ENCODE measurements at places on chromosomes 11 and 22. TPM values are rescaled to one million over a fixed set of nuclear protein-coding genes. Genes with fewer than 3 reads are reported as not detected.

GRCh38 chr11:131955904-131956303 lies 585.5 kb downstream of the NTM start:
- H3K4me1 ChIP-seq, result no peaks in the 10 kb centered on the region
- DNase-seq, result no peak
- no peaks in the 10 kb centered on the region for H3K36me3 ChIP-seq
- H3K27ac ChIP-seq, result no peak overlapping the region
- H3K4me3 ChIP-seq, result no peak overlapping the region
- H3K27me3 ChIP-seq, result no peaks in the 10 kb centered on the region

DNA sequence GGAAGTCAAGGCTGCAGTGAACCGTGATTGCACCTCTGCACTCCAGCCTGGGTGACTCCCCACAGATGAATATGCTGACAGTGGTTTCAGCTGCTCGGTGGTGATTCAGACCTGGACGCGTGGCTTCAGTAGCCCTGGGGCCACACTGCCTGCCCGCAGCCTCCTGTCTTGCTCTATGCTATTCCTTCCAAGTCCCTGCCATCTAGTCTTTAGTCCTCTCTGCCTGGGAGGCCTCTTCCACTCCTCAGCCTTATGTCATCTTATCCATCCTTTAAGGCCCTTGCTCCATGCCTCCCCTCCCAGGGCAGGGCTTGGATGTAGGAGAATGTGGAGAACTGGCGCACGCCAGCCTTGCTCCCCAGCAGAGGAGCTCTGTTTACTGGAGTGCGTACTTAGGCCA lies 23.0 kb downstream of the YDJC start:
- H3K27me3 ChIP-seq, result no peaks in the 10 kb centered on the region
- H3K27ac ChIP-seq, result no peak overlapping the region
- H3K4me1 ChIP-seq, result no peaks in the 10 kb centered on the region
- H3K36me3 ChIP-seq, result no peaks in the 10 kb centered on the region
- DNase-seq, result no peak

DNA sequence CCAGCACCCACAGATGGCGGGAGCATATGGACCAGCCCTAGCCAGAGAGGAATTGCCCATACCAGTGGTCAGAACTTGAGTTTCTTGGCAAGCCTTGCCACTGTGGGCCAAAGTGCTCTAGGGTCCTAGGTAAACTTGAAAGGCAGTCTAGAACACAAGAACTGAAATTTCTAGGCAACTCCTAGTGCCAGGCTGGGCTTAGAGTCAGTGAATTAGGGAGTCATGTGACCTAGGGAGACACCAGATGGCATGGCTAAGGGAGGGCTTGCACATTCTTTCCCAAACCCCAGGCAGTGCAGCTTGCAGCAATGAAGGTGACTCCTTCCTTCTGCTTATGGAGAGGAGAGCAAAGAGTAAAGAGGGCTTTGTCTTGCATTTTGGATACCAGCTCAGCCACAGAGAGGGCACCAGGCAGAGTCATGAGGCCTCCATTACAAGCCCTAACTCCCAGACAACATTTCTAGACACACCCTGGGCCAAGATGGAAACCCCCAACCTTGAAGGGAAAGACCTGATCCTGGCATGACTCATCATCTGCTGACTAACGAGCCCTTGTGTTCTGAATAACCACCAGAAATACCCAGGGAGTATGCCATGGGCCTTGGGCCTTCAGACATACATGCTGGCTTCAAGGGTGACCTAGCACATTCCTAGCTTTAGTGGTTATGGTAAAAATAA lies 19.2 kb upstream of the OR56A3 start:
- no peaks in the 10 kb centered on the region for H3K36me3 ChIP-seq
- no peak overlapping the region for H3K27ac ChIP-seq
- no peaks in the 10 kb centered on the region for H3K4me1 ChIP-seq
- H3K4me3 ChIP-seq, result no peak overlapping the region
- H3K27me3 ChIP-seq, result no peaks in the 10 kb centered on the region

- no peaks in the 10 kb centered on the region for H3K36me3 ChIP-seq
- DNase-seq, result no peak
- H3K4me3 ChIP-seq, result no peak overlapping the region
- no peak overlapping the region for H3K27ac ChIP-seq
- H3K4me1 ChIP-seq, result no peaks in the 10 kb centered on the region
Observed at GRCh38 chr22:49866134-49866533, 12.5 kb downstream of the ZBED4 start.

- H3K4me1 ChIP-seq, result no peaks in the 10 kb centered on the region
- H3K27ac ChIP-seq, result no peak overlapping the region
- H3K36me3 ChIP-seq, result no peaks in the 10 kb centered on the region
- no peak overlapping the region for H3K4me3 ChIP-seq
Observed at GRCh38 chr11:105032495-105032894, 2.4 kb downstream of the CASP1 start.

- no peak for DNase-seq
- no peak overlapping the region for H3K4me3 ChIP-seq
- H3K36me3 ChIP-seq, result no peaks in the 10 kb centered on the region
- no peak overlapping the region for H3K27ac ChIP-seq
Observed at GRCh38 chr22:34236527-34236926, 316.3 kb upstream of the LARGE1 start.

DNA sequence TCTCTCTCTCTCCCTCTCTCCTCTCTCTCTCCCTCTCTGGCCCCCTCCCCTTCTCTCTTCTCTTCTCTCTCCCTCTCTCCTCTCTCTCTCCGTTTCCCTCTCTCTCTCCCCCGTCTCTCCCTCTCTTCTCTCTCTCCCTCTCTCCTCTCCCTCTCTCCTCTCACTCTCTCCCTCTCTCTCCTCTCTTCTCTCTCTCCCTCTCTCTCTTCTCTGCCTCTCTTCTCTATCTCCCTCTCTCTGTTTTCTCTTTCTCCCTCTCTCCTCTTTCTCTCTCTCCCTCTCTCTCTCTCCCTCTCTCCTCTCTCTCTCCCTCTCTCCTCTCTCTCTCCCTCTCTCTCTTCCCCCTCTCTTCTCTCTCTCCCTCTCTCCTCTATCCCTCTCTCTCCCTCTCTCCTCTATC lies 98.3 kb upstream of the FGF3 start:
- peak overlapping the region; percentile 80 for H3K27ac ChIP-seq
- no peak overlapping the region for H3K4me3 ChIP-seq
- no peaks in the 10 kb centered on the region for H3K4me1 ChIP-seq
- no peaks in the 10 kb centered on the region for H3K27me3 ChIP-seq
- DNase-seq, result no peak
- no peaks in the 10 kb centered on the region for H3K36me3 ChIP-seq

DNA sequence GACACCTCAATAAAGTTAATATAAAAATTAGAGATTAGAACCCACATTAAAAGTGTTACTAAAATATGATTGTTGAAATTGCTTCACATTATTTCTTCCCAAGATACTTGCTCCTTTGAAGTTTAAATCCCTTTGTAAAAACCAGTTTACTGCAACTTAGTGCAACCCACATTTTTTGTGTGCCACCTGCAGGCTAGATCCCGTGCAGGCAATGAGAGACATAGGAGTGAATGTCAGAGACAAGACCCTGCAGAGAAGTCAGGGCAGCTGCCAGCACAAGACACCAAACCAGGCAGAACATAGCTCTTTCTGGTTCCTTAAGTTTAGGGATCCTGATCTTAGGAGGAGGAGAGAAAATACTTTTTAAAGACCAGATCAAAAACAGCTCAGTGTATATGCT lies 142.8 kb upstream of the MTNR1B start:
- H3K36me3 ChIP-seq, result no peaks in the 10 kb centered on the region
- H3K27me3 ChIP-seq, result no peaks in the 10 kb centered on the region
- no peak overlapping the region for H3K27ac ChIP-seq
- no peak for DNase-seq
- no peak overlapping the region for H3K4me3 ChIP-seq
- H3K4me1 ChIP-seq, result no peaks in the 10 kb centered on the region

DNA sequence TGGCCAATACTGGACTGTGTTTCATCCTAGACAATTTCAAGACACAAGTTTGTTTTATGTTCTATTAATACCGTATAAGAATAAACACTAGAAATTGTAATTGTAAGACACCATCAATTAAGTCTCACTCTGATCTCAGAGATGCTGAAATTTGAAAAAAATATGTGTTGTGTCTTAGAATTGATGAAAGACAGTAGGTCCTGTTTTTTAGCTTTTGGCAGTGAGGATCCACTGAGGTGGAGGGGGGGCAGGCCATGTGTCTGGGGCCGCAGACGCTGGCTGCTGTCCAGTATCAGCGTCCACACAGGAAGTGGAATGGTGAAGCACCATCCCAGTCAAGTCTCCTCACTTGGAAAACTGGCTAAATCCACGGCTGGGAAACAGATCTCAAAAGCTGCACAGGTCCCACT lies 22.5 kb upstream of the ALG8 start:
- no peaks in the 10 kb centered on the region for H3K27me3 ChIP-seq
- DNase-seq, result peak; percentile 67
- H3K4me3 ChIP-seq, result no peak overlapping the region
- no peaks in the 10 kb centered on the region for H3K36me3 ChIP-seq

- H3K4me3 ChIP-seq, result peak overlapping the region; percentile 77
- peak; percentile 52 for DNase-seq
- peak overlapping the region; percentile 97 for H3K27ac ChIP-seq
- H3K27me3 ChIP-seq, result no peaks in the 10 kb centered on the region
Observed at GRCh38 chr11:64924910-64925284, 408 bp downstream of the PPP2R5B start.

GRCh38 chr11:22432291-22433093 lies 94.3 kb downstream of the SLC17A6 start:
- no peaks in the 10 kb centered on the region for H3K27me3 ChIP-seq
- no peak overlapping the region for H3K27ac ChIP-seq
- peak overlapping the region; percentile 9 for H3K4me3 ChIP-seq

- H3K36me3 ChIP-seq, result no peaks in the 10 kb centered on the region
- H3K27ac ChIP-seq, result peak overlapping the region; percentile 2
- H3K4me3 ChIP-seq, result no peak overlapping the region
- no peak for DNase-seq
- H3K27me3 ChIP-seq, result no peaks in the 10 kb centered on the region
Observed at GRCh38 chr11:6746086-6746618, 25.6 kb downstream of the OR2AG2 start.

- no peak overlapping the region for H3K27ac ChIP-seq
- DNase-seq, result no peak
- no peaks in the 10 kb centered on the region for H3K4me1 ChIP-seq
- no peaks in the 10 kb centered on the region for H3K36me3 ChIP-seq
Observed at GRCh38 chr11:217704-218103, 10.2 kb downstream of the RIC8A start.

DNA sequence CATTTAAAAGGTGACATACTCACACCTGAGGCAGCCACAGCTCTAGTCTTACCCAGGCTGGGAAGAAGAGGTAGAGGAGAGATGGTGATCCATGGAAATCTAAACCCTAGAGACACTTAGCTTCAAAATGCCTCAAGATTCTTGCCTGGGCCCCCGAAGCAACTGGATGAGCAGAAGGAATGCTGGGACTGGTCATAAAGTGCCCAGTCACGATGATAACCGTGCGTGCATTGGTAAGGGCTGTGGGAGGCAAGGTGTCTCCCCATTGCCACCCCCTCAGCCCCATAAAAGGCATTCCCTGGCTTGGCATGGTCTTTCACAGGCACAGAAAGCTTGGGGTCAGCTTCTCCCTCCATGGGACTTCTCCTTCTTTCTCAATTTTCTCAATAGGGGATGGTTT lies 144.5 kb downstream of the DSCAML1 start:
- H3K27me3 ChIP-seq, result no peaks in the 10 kb centered on the region
- no peaks in the 10 kb centered on the region for H3K4me1 ChIP-seq
- no peaks in the 10 kb centered on the region for H3K36me3 ChIP-seq
- H3K4me3 ChIP-seq, result no peak overlapping the region

DNA sequence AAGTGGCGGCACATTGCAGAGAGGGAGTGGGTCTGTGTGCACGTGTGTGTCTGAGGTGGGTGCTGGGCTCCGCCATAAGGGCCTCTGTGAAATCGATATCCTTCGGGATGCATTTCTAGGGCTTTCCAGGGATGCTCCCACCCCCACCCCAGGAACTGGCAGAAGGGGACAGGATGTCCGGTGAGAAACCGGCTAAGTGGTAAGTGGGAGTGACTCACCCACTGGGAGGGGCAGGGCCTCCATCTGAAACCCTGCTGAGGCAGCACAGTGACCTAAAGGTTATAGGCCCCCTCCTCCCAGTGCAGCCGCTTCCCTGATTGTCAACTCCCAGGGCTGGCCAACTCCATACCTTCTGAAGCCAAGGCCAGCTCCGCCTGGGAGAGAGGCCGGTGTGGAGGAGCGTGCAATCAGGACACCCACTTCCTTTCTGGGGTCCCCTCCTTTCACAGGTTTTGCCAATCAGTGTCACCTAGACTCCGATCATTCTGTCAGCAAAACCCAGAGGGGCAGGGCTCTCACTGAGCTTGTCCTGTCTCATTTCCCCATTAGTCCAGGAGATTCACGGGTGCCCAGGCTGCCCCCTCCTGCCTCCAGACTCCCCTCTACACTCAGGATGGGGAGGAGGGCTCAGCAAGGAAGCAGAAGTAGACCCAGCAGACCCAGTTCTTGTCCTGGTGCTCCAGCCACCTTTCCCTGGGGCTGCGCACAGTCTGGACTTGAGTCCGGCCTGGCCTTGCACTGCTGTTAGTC lies 44.5 kb downstream of the NECTIN1 start:
- no peaks in the 10 kb centered on the region for H3K4me1 ChIP-seq
- no peaks in the 10 kb centered on the region for H3K27me3 ChIP-seq
- no peak overlapping the region for H3K4me3 ChIP-seq
- no peak for DNase-seq

DNA sequence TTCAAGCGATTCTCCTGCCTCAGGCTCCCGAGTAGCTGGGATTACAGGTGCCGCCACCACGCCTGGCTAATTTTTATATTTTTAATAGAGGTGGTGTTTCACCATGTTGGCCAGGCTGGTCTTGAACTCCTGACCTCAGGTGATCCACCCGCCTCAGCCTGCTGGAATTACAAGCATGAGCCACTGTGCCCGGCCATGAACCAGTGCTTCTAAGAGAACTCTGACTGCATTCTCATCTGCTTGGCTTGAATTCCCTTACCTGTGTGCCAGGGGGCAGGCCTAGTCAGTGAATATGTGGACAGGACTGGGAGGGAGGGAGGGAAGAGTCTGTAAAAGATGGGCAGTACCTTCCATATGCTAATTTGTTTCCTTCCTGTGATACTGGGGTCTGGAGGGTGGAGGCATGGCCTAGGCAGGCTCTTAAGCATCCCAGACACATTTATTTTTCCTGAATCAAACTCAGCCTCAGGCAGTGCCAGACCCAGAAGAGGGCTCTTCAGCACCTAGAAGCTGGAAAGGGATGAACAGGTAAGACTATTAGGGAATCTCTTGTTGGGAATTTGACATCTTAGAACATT lies 6.6 kb downstream of the RPS25 start:
- no peak overlapping the region for H3K4me3 ChIP-seq
- DNase-seq, result no peak
- no peak overlapping the region for H3K27ac ChIP-seq
- no peaks in the 10 kb centered on the region for H3K4me1 ChIP-seq
- H3K36me3 ChIP-seq, result no peaks in the 10 kb centered on the region

DNA sequence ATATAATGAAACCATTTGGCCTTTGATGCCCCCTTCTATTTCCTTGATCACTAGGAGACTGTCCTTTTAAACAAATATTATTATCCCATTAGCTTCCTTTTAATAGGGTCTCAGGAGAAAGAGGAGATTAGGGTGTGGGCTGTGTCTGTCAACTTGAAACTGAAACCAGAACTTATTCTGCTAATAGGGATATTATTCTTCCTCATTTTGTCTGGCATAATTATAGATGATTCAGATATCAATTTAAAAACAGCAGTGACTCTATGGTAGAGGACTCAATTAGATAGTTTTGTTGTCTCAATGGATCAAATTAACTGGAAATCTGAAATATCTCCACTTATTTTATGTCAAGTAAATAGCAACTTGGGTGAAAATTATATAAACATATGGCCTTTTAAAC lies 584.9 kb upstream of the CCDC90B start:
- DNase-seq, result no peak
- no peak overlapping the region for H3K4me3 ChIP-seq

Gene MUC6
- total RNA-seq, result 3.5 TPM

Gene C1QTNF4
- 15.4 TPM for total RNA-seq

Gene OR51B2
- total RNA-seq, result 0.82 TPM

Gene PAMR1
- 34.6 TPM for total RNA-seq

Gene NTM
- total RNA-seq, result 5.7 TPM

Gene OR8G5
- total RNA-seq, result not detected

Gene SLC17A6
- total RNA-seq, result not detected

Gene LUZP2
- total RNA-seq, result not detected

Gene HORMAD2
- total RNA-seq, result not detected
